Endothelial cell (in vitro differentiated cells): ENCODE measurements at places on chromosomes 3 and 15. TPM values are rescaled to one million over a fixed set of nuclear protein-coding genes. Genes with fewer than 3 reads are reported as not detected.
A peak's percentile ranks its signal among the peaks of the same experiment; 100 is the strongest.

GRCh38 chr3:127953091-127954035 lies 38.3 kb downstream of the KBTBD12 start:
- no peak overlapping the region for H3K4me3 ChIP-seq
- no peaks in the 10 kb centered on the region for H3K36me3 ChIP-seq
- H3K27me3 ChIP-seq: no peaks in the 10 kb centered on the region
- peak overlapping the region; percentile 58 for H3K27ac ChIP-seq

DNA sequence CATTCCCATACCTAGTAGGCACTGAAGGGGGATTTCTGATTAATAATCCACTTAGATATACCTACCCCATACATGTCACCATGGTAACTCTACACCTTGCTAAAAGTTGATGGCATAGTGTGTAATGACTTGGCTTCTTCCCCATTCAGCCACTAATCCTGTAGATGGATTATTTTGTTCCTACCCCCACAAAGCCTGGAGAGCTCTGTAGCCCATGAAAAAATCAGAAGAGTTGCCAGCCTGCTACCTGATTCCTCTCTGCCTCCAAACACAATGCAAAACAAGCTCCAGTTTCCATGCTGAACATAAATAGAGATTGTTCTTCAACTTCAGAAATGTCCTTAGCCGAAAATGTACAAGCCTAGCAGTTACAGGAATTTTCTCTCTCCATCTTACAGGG lies 98.9 kb upstream of the PFN2 start:
- no peak overlapping the region for H3K4me3 ChIP-seq
- peaks cover 6% of the 10 kb centered on the region for H3K27me3 ChIP-seq
- H3K27ac ChIP-seq: no peak overlapping the region
- H3K4me1 ChIP-seq: peaks cover 6% of the 10 kb centered on the region
- H3K36me3 ChIP-seq: no peaks in the 10 kb centered on the region

DNA sequence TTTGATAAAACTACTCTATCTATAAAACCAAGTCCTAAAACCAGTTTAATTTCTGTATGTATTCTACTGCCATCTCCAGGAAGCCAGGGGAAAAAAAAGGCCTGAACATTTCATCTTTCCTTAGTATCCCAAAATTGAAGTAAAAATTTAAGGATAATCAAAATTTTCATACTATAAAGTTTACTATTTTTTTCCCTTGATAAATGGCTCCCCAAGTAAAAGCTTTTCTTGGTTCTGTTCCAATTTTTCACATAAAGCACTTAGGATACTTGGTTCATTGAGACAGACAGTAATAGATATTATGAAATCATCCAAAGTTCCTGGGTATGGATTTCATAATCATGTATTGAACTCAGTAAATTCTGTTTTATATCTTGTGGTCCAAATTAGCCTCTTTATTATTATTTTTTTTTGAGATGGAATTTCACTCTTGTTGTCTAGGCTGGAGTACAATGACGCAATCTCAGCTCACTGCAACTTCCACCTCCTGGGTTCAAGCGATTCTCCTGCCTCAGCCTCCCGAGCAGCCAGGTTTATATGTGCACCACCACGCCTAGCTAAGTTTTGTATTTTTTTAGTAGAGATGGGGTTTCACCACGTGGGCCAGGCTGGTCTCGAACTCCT lies 34.5 kb downstream of the ICE2 start:
- no peaks in the 10 kb centered on the region for H3K36me3 ChIP-seq
- no peak for DNase-seq
- H3K4me3 ChIP-seq: no peak overlapping the region

- no peak overlapping the region for H3K4me3 ChIP-seq
- no peak overlapping the region for H3K27ac ChIP-seq
- H3K4me1 ChIP-seq: peaks cover 32% of the 10 kb centered on the region
- H3K36me3 ChIP-seq: no peaks in the 10 kb centered on the region
These were observed 655.2 kb upstream of the ADAMTS9 start for GRCh38 chr3:65343026-65343425.

DNA sequence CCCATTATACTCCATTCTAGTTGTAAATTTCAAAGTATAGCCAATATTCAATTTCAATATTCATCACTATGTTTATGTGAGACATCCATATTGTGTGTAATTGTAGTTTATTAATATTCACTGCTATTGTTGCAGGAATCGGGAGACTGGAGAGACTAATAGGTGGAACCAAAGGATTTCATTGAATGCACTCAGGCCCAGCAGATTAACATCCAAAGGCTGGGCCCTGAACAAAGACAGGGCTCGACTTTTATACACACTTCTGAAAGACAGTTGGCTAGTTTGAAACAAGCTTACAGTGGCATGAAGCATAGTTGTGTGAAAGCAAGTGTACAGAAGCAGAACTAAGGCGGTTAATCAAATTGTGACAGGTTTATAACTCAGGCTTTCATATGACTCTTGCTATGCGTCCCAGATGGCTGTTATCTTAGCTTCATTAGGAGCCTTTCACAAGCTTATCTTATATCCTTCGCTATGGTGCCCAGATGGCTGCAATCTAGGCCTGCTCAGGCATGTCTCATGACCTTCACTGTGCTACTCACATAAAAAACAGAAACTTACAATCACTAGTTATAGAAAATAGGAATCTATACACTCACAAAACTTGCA lies 1038.8 kb upstream of the EPHA6 start:
- no peaks in the 10 kb centered on the region for H3K36me3 ChIP-seq
- no peaks in the 10 kb centered on the region for H3K4me1 ChIP-seq
- no peak overlapping the region for H3K27ac ChIP-seq
- no peak overlapping the region for H3K4me3 ChIP-seq
- no peak for DNase-seq
- no peaks in the 10 kb centered on the region for H3K27me3 ChIP-seq

- H3K27me3 ChIP-seq: peaks cover 9% of the 10 kb centered on the region
- no peak overlapping the region for H3K27ac ChIP-seq
- no peak for DNase-seq
- H3K4me3 ChIP-seq: no peak overlapping the region
- peaks cover 5% of the 10 kb centered on the region for H3K4me1 ChIP-seq
- H3K36me3 ChIP-seq: peaks cover 13% of the 10 kb centered on the region
These were observed 63.7 kb downstream of the PRICKLE2 start for GRCh38 chr3:64161481-64161952.

- no peaks in the 10 kb centered on the region for H3K4me1 ChIP-seq
- no peak for DNase-seq
These were observed 311.1 kb upstream of the THBS1 start for GRCh38 chr15:39269821-39270220.

DNA sequence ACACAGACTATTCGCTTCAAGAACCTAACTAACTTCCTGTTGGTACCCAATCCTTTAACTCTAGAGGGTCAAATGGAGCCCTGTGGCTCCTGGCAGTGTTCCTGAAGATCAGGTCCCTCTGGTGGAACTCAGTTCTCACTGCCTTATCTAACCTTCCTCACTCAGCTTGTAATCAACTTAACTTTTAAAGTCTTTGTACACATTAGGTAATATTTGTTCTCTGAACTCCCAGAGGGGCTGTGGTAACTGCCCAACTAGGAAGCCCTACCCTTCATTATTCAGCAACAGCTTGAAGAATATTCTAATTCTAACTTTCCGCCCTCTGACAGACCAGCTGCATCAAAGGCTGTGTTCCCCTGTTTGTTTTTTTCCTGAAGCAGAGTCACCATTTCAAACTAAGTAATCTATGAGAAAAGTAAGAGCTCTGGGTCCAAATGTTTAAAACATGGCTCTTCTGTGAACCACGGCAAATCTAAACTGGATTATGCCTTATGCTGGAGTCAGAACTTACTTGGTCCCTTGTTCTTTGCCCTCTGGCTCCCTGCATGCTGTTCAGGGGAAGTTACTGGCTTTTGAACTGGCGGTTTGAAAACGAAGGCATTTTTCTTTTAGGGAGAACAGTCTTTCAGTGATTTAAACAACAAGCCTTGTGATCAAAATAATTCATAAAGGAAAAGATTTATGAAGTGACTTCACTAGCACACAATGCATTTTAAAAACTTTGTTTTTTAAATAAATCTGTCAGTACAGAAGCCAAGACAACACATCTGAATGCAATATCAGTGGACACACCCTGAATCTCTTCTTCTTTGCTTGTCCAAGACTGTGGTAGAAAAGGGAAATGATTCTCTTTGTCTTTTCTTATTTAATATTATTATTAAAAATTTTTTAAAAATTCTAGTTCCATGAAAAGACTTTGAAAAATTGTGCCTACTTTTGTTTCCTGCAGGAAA lies 365.6 kb downstream of the TIGIT start:
- H3K4me1 ChIP-seq: no peaks in the 10 kb centered on the region
- no peaks in the 10 kb centered on the region for H3K36me3 ChIP-seq
- DNase-seq: no peak
- H3K4me3 ChIP-seq: no peak overlapping the region
- no peaks in the 10 kb centered on the region for H3K27me3 ChIP-seq

DNA sequence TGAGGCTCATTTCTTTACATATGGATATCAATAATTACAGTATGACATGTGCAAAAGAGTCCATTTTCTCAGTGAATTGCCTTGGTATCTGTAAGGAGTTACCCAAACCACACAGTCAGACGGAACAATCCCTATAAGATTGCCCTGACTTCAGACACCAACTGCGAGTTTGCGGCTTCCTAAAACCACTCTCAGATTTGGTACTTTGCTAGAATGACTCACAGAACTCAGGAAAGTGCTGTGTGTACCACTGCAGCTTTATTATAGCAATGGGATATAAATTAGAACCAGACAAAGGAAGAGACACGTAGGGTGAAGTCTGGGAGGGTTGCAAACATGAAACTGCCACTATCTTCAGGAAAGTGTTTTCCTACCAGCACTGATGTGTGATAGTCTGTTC lies 45.8 kb upstream of the ATP13A3 start:
- no peaks in the 10 kb centered on the region for H3K27me3 ChIP-seq
- no peaks in the 10 kb centered on the region for H3K4me1 ChIP-seq
- no peaks in the 10 kb centered on the region for H3K36me3 ChIP-seq
- no peak overlapping the region for H3K4me3 ChIP-seq
- DNase-seq: no peak
- no peak overlapping the region for H3K27ac ChIP-seq

DNA sequence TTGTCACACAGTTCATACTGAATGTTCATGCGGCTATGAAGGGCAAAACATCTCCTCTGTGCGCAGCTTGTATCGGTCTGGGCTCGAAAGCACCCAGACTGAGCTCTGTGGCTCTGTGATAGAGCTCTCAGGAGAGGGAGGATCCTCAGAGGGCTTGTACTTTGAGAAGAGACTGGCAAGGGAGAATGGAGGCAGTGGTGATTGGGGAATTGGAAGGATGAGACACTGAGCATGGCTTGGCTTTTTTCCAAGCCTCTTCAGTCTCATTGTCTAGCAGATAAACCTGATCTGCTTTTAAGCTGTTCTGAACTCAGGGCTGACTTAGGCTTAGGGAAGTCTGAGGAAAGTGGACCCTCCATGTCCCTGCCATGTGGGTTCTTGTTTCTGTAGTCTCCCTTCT lies 43.0 kb downstream of the RAD54L2 start:
- H3K4me1 ChIP-seq: peaks cover 38% of the 10 kb centered on the region
- peaks cover 18% of the 10 kb centered on the region for H3K36me3 ChIP-seq
- DNase-seq: no peak
- peaks cover 2% of the 10 kb centered on the region for H3K27me3 ChIP-seq
- H3K4me3 ChIP-seq: no peak overlapping the region

GRCh38 chr3:32951410-32951811 lies at the start of gene CCR4:
CCR4 (plus strand) TSS chr3:32951644; CDS start chr3:32953423, 1,779 bp downstream.
- no peak for DNase-seq
- no peak within 1 kb of the TSS for H3K4me3 ChIP-seq

GRCh38 chr3:110533089-110533488 lies 538.5 kb upstream of the NECTIN3 start:
- H3K36me3 ChIP-seq: no peaks in the 10 kb centered on the region
- H3K4me3 ChIP-seq: no peak overlapping the region
- no peak overlapping the region for H3K27ac ChIP-seq

GRCh38 chr3:5298453-5298852 lies 110.9 kb downstream of the EDEM1 start:
- DNase-seq: no peak
- H3K4me3 ChIP-seq: no peak overlapping the region
- no peak overlapping the region for H3K27ac ChIP-seq
- no peaks in the 10 kb centered on the region for H3K4me1 ChIP-seq
- no peaks in the 10 kb centered on the region for H3K36me3 ChIP-seq

GRCh38 chr3:138114988-138115971 lies at the start of gene DZIP1L:
DZIP1L (minus strand) TSS chr3:138115608; CDS start chr3:138103971, 11,637 bp downstream.
- peak within 1 kb of the TSS; percentile 57 for H3K27ac ChIP-seq
- peak; percentile 60 for DNase-seq
- H3K4me1 ChIP-seq: peaks cover 22% of the 10 kb centered on the region
- H3K36me3 ChIP-seq: no peaks in the 10 kb centered on the region
- H3K4me3 ChIP-seq: peak within 1 kb of the TSS; percentile 91
- H3K27me3 ChIP-seq: peaks cover 5% of the 10 kb centered on the region

DNA sequence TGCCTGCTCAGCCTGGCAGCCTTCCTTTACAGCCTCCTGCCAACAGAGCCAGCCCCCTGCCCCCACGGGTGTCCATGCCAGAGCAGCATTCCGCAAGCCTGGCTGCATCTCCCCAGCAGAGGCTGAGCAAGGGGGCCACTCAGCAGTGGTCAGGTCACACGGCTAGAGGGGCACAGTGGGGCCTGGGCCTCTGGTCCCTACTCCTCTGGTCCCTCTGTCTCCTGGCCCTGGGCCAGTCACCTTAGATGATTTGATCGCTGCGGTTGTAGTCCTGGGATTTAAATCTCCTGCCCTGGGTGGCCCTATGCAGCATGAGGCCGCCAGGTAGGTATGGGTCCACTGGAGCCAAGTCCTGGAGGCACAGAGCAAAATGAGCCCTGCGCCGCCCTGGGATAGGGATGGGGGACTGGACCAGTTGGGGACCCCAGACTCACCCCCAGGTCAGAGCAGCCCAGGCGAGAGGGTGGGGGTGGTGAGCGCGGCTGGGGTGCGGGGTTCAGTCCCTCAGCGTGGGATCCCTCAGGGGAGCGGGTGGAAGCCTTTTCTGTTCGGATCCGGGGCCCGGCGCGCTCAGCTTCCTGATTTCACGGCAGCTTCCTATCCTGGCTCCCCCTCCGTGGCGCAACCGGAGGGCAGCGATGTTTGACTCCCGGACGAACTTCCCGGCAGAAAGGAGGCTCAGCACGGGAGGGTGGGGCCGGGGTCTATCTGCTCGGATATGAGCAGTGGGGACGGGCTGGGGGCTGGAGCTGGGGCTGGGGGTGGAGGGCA lies at the start of gene ZBTB47:
Gene ZBTB47 (plus strand): TSS at position 138 of the 771 bp plus-strand sequence. CDS start 4,659 bp downstream, outside the sequence.
- peak; percentile 55 for DNase-seq
- H3K4me1 ChIP-seq: peaks cover 34% of the 10 kb centered on the region
- H3K4me3 ChIP-seq: peak within 1 kb of the TSS; percentile 89
- peaks cover 7% of the 10 kb centered on the region for H3K36me3 ChIP-seq
- peak within 1 kb of the TSS; percentile 80 for H3K27ac ChIP-seq

- DNase-seq: no peak
- no peaks in the 10 kb centered on the region for H3K4me1 ChIP-seq
- no peaks in the 10 kb centered on the region for H3K36me3 ChIP-seq
- H3K27me3 ChIP-seq: no peaks in the 10 kb centered on the region
These were observed 682.1 kb upstream of the CFAP20DC start for GRCh38 chr3:59731943-59732342.

Gene HYKK
- total RNA-seq: 1.3 TPM

Gene SV2B
- total RNA-seq: 0.26 TPM

Gene DCP1A
- total RNA-seq: 33.8 TPM

Gene PIF1
- 4.8 TPM for total RNA-seq

Gene SLC12A1
- not detected for total RNA-seq

Gene MYEF2
- 45.9 TPM for total RNA-seq

Gene STRA6
- 9.2 TPM for total RNA-seq

Gene SLC33A1
- 24.2 TPM for total RNA-seq

Gene CLSTN2
- total RNA-seq: 0.74 TPM

Gene PPP1R14D
- not detected for total RNA-seq

Gene ATP1B3
- total RNA-seq: 273 TPM

Gene ACP3
- total RNA-seq: 0.44 TPM

Gene LMOD3
- not detected for total RNA-seq

Gene GOLGA8N
- total RNA-seq: 2.3 TPM
